ENCODE measurements at places on chromosomes 4 and X. TPM values are rescaled to one million over a fixed set of nuclear protein-coding genes. Genes with fewer than 3 reads are reported as not detected.

Gene VCX3B
- not detected for polyA plus RNA-seq

Gene TEX13D
- not detected for polyA plus RNA-seq

GRCh38 chr4:173943547-173943946 lies 339.9 kb downstream of the FBXO8 start:
- DNase-seq: no peak

DNA sequence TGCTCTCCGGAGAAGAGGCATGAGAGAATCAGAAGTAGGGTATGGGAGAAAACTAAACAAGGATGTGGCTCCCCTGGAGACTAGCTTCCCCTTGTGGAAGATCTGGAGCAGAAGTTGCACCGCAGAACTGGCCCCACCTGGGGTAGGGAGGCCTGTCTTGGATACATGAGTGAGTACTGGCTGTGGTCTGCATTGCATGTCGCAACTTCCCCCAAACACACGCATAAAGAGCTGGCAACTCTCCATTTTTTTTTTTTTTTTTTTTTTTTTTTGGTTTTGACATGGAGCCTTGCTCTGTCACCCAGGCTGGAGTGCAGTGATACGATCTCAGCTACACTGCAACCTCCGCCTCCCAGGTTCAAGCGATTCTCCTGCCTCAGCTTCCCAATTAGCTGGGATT lies 119.9 kb downstream of the EGF start:
- no peak for DNase-seq

DNA sequence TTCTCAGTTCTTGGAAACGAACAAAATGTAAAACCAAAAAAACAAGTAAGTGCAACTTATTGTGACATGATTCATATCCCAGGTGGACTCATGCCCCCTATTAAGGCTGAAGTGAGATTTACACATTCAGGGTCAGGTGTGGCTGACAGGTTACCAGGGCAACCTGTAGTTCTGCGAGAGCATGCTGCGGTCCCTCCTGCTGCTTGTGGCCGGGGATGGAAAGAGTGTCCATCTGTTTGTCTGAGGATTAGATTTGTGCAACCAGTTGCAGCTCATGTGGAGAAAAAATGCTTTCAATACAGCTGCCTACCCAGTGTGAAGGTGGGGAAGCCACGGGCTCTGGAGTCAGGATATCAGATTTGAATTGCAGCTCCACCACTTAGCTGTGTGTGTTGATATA lies 78.8 kb downstream of the FAM184B start:
- peak; percentile 13 for DNase-seq

DNA sequence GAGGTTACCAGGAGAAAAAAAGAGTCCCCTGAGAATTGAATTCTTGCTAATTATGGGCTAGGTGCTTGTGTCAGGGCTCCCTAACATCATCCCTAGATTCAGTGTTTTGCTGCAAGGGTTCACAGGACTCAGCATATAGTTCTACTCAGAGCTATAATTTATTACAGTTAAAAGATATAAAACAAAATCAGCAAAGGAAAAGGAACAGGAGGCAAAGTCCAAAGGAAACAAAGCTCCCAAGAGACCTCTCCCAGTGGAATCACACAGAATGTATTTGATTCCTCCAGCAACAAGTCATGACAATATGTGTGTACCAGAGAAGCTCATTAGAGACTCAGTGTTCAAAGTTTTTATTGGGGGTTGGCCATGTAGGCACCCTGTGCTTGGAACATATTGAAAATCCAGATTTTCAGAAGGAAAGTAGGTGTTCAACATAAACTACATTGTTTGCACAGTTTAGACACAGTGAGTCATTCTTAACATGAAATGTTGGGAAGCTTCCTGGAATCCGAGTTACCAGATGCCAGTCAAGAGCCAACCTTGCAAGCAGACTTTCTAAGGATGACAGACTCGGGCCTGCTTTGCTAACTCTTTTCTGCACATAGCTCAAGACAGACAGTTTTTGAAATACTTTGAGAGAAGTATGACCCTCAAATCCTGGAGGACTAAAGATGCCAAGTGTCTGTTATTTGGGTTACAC lies 311.3 kb upstream of the EMCN start:
- no peak for DNase-seq

Gene RBMX2
- polyA plus RNA-seq: 25.4 TPM

Gene CD40LG
- 0.81 TPM for polyA plus RNA-seq

DNA sequence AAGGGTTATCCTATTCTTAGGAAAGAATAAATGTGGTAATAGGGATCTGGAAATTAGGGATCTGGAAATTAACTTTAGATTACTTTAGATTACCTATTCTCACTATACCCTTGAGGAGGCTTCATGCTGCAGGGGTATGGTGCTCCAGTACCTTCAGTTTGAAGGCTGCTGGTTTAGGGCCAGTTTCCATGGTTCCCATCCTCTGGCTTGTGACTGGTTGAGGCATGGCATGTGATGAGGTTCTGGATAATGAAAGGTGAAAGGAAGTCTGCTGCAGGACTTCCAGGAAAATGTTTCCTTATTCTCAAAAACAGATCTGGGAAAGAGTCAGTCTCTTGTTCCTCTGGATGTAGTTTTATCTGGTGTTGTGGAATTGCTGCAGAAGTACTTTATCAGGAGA lies 25.9 kb downstream of the FRAS1 start:
- DNase-seq: no peak

Gene PALLD
- 59.7 TPM for polyA plus RNA-seq

- no peak for DNase-seq
Observed at GRCh38 chrX:25158635-25159034, 142.9 kb upstream of the ARX start.

Gene AFF2
- 1.6 TPM for polyA plus RNA-seq

Gene MAGEB5
- not detected for polyA plus RNA-seq

DNA sequence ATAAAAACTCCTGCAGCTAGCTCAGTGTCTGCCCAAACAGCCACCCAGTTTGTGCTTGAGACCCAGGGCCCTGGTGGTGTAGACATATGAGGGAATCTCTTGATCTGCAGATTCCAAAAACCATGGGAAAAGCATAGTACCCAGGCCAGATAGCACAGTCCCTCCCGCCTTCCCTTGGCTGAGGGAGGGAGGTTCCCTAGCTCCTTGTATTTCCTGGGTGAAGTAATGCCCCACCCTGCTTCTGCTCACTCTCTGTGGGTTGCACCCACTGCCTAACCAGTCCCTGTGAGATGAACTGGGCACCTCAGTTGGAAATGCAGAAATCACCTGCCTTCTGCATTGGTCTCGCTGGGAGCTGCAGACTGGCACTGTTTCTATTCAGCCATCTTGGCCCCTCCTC lies 54.6 kb downstream of the USP26 start:
- DNase-seq: no peak

DNA sequence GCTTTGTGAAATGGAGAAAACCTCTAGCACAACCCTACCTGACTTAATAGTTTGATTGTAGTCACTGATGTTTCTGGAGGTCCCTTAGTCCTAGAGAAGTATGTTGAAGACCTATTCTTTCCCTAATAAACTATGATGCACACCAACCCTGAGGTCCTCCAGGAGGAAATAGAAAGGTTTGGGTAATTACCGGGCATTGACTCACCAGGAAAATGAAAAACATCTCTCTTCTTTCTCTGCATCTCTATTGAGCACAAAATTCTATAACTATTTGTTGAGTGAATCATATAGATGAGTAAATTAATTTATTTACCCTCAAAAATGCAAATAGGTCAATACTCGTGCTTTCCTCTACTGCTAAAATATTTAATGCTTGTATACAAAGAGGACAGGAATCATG lies 582.4 kb upstream of the FAM241A start:
- no peak for DNase-seq

Gene XAGE1A
- not detected for polyA plus RNA-seq

- no peak for DNase-seq
Observed at GRCh38 chr4:70772929-70773555, 51.3 kb downstream of the RUFY3 start.

- no peak for DNase-seq
Observed at GRCh38 chrX:152641996-152642395, 4.3 kb downstream of the GABRQ start.

Measured in large intestine (tissue), 12 donors.